Skin of body (tissue), 3 donors: ENCODE measurements at places on chromosomes 13 and 19. TPM values are rescaled to one million over a fixed set of nuclear protein-coding genes. Genes with fewer than 3 reads are reported as not detected.

SLC25A41 gene
- 0.49 TPM for total RNA-seq

CEACAM7 gene
- total RNA-seq: 0.30 TPM

CD37 gene
- total RNA-seq: 8.2 TPM

PRODH2 gene
- total RNA-seq: not detected

CDX2 gene
- not detected for total RNA-seq

LRRC63 gene
- 0.10 TPM for total RNA-seq

MEDAG gene
- total RNA-seq: 3.6 TPM

ZNF135 gene
- 9.5 TPM for total RNA-seq

GDF15 gene
- 5.8 TPM for total RNA-seq

ZNF880 gene
- 27.2 TPM for total RNA-seq

ALKBH6 gene
- 9.2 TPM for total RNA-seq

MCEMP1 gene
- total RNA-seq: 0.79 TPM

ZNF468 gene
- total RNA-seq: 25.3 TPM

ERICH6B gene
- total RNA-seq: not detected

CCDC169 gene
- 1.6 TPM for total RNA-seq

COL4A2 gene
- total RNA-seq: 479 TPM

KLK2 gene
- not detected for total RNA-seq

LRP3 gene
- total RNA-seq: 15.0 TPM

GPR12 gene
- 0.69 TPM for total RNA-seq

FPR3 gene
- total RNA-seq: 2.2 TPM

B3GNT8 gene
- 1.6 TPM for total RNA-seq

CD33 gene
- 4.5 TPM for total RNA-seq

CYP4F3 gene
- 2.7 TPM for total RNA-seq

NBEA gene
- total RNA-seq: 29.7 TPM

ERFL gene
- 0.10 TPM for total RNA-seq

ZNF225 gene
- 5.9 TPM for total RNA-seq

TBXA2R gene
- 1.2 TPM for total RNA-seq

LILRB2 gene
- 1.5 TPM for total RNA-seq

SPACA7 gene
- not detected for total RNA-seq

NOVA2 gene
- 0.59 TPM for total RNA-seq

FBXO17 gene
- total RNA-seq: 19.9 TPM

STOML3 gene
- total RNA-seq: not detected

SULT2A1 gene
- not detected for total RNA-seq

SERTM1 gene
- total RNA-seq: 0.20 TPM

RASIP1 gene
- 6.5 TPM for total RNA-seq

SOX21 gene
- total RNA-seq: 5.1 TPM

SLITRK6 gene
- total RNA-seq: 16.8 TPM

CYP4F8 gene
- total RNA-seq: 1.8 TPM

LYPD3 gene
- 73.8 TPM for total RNA-seq

ZNF560 gene
- total RNA-seq: 0.49 TPM

HSPB6 gene
- total RNA-seq: 18.4 TPM

KIR3DL1 gene
- not detected for total RNA-seq

PPP6R1 gene
- 20.8 TPM for total RNA-seq

IPO5 gene
- total RNA-seq: 151 TPM

EML2 gene
- total RNA-seq: 20.1 TPM

ZNF69 gene
- total RNA-seq: 6.5 TPM

SMIM24 gene
- not detected for total RNA-seq

CALR3 gene
- not detected for total RNA-seq

IGFL1 gene
- 0.69 TPM for total RNA-seq

ZNF223 gene
- 7.1 TPM for total RNA-seq

ZNF865 gene
- total RNA-seq: 2.1 TPM

NKPD1 gene
- 4.2 TPM for total RNA-seq

KLF1 gene
- 1.7 TPM for total RNA-seq

KLK14 gene
- total RNA-seq: 9.5 TPM

DIRAS1 gene
- 2.9 TPM for total RNA-seq

EDDM13 gene
- 0.79 TPM for total RNA-seq

TEX26 gene
- not detected for total RNA-seq

F10 gene
- 20.6 TPM for total RNA-seq
